Urinary bladder (tissue), 4 donors: ENCODE measurements at places on chromosomes 7 and 10. TPM values are rescaled to one million over a fixed set of nuclear protein-coding genes. Genes with fewer than 3 reads are reported as not detected.

Gene SPDYE1
- total RNA-seq, result not detected

Gene DYDC1
- total RNA-seq, result not detected

Gene URGCP
- 24.1 TPM for total RNA-seq

Gene TNS3
- 71.3 TPM for total RNA-seq

Gene PKD2L1
- not detected for total RNA-seq

Gene RABGEF1
- 30.1 TPM for total RNA-seq

Gene SLC13A1
- not detected for total RNA-seq

Gene FMC1
- total RNA-seq, result 15.1 TPM

Gene SRRM3
- total RNA-seq, result 0.58 TPM

Gene MRLN
- 5.7 TPM for total RNA-seq

Gene CPA1
- total RNA-seq, result 0.63 TPM

Gene IPMK
- 14.8 TPM for total RNA-seq

Gene TFPI2
- total RNA-seq, result 19.3 TPM

Gene PRSS37
- total RNA-seq, result not detected

Gene ADAM12
- total RNA-seq, result 95.0 TPM
